KG1 (cell line): ENCODE measurements at places on chromosomes 13 and 19.

- no peak for DNase-seq
Measured at GRCh38 chr19:31444931-31445330, 95.7 kb upstream of the TSHZ3 start.

DNA sequence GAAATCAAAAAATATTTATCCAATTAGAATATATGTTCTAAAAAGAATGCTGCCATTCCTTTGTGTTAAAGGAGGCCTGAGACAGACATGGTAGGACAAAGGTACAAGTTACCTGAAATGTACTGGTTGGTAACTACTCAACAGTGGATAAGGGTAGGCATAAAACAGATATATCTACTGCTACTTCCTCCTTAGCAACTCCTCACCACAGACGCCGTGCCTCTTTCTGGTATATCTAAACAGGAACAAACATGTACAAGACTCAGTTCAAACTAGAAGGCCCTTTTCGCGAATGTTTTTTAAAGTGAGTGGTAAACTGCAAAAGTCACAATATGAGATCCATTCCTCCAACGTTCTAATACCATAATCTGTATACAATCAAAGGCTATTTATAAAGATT is 86.9 kb downstream of the TBC1D4 start:
- peak; percentile 29 for DNase-seq

DNA sequence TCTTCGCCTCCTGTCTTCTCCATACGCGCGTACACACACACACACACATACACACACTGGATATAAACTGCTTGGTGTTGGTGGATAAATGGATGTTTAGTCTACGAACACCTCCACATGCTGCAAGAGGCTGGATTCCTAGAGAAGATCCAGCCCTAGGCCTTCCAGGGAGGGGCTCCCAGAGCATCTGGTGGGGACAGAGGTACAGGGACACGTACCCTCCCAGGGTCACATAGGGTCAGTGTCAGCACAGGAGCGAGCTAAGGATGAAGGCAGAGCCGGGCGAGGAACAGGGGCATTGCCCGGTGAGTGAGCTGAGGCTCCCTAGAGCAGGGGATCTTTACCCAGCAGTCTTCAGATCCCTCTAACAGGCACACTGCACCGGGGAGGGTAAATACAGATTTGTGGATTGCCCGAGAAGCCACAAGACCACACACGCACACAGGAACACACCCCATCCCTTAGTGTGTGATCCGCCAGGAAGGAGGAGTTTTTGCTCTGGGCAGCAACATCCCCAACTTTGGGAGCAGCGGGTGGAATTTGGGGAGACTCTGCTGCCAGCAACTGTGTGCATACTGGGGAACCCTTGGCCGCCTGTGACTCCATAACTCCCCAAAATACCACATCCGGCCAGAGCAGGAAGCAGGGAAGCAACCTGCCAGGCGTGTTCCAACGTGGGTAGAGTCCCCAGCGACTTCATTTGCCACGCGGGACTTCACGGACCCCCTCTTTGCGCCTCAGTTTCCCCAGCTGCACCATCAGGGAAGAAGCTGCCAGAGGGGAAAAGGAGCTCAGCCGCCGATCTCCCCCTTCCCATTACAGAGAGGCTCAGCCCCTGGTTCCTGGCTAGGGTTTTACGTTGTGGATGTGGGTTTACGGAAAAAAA is 5.8 kb upstream of the TLE2 start:
- peak; percentile 42 for DNase-seq

DNA sequence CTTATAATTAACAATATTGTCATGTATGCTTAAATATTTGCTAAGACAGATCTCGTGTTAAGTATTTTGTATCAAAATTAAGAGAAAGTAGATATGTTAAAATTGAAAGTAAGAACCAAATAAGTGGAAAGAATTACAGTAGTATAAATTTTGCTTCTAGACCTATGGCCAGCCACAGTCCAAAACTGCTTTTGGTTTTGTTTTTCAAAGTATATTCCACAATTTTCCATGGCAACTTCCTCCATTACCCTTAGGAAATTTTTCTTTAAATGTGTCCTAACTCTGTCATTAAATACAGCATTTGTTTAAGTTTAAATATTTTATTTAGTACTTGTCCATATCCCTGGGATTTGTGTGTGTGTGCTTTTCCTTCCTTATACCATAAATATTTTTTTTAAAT is 689.0 kb downstream of the DIAPH3 start:
- DNase-seq, result no peak
